ENCODE measurements at places on chromosomes 4 and X. TPM values are rescaled to one million over a fixed set of nuclear protein-coding genes. Genes with fewer than 3 reads are reported as not detected.

- DNase-seq, result no peak
These were observed 95.8 kb downstream of the UPRT start for GRCh38 chrX:75369721-75370120.

DNA sequence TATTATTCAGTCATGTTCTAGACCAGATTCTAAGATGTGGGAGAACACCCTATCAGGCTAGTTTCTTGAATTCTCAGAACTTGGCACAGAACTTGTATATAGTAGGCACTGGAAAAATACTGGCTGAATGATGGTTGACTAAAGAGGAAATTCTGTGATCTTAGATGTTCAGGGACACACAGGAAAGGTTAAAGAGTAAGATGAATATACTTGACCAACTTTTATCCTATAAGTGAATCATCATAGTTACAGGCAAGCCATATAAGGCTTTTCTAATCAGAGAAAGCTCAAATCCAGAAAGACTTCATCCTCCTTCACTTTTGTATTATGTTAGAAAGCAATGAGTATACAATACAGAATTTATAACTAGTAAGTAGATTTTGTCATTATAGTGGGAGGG lies 53.8 kb downstream of the SEPTIN11 start:
- DNase-seq, result no peak

DNA sequence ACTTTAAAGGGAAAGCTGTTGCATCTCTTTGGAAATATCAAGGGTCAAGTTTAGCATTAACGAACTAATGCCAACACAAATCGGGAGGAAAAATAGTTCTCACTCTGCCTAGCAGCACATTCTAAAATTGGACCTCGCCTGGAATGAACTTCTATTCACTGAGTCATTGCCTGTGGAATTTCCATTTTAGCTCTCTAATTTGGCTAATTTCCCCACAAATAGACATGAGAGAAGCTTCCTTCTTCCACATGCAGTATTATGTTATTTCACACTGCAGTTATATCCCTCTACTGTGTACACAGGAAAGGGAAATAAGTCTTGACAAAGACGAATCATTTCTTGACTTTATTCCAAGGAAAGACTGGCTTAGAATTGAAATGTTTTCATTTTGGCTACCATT lies 9.3 kb downstream of the ZXDA start:
- peak; percentile 5 for DNase-seq

- no peak for DNase-seq
These were observed 10.3 kb downstream of the ELOVL6 start for GRCh38 chr4:110188113-110188512.

DNA sequence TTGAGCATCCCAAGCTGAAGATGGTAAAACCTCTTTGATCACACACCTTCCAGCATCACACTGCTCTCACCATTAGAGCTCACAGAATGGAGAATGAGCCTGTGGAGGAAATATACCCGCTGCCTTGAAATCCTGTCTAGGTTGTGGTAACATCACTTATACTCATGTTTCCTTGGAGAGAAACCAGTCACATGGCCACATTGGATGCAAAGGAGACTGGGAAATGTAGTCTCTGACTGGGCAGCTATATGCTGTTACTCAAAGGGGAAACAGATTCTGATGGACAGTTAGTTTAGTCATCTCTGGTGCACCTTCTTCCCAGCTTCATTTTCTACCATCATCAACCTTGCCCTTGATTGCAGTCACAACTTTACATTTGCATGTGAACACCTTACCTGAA lies 286.3 kb downstream of the ANKRD50 start:
- no peak for DNase-seq

DNA sequence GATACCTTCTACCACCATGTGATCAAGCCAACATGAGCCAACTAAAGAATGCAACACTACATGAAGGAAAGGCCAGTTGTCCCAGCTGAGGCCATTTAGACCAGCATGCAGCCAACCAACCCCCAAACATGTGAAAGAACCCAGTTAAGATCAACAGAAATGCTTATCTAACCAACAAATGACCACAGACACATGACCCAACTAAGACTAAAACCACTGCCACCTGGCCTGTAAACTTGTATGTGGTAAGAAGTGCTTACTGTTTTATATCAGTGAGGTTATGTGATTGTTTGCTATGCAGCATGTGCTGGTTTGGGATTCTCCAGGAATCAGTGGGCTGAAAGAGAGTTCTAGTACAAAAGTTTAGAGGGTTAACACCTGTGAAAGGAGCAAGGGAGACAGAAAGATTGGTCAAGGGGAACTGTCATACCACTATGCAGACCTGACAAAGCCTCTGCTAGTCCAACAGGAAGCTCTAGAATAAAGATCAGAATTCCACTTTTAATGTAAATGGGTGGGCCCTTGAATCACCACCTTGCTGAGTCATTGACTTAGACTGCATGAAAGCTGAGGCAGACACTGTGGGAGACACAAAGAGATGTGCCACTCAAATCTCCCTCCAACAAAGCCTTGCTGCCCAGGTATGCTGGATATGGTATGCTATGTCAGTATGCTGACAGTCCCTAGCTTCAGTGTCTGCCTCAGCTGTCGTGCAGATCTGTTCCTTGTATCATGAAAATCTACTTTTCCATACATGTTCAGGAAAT lies 6.1 kb upstream of the SH3D19 start:
- DNase-seq, result no peak

DNA sequence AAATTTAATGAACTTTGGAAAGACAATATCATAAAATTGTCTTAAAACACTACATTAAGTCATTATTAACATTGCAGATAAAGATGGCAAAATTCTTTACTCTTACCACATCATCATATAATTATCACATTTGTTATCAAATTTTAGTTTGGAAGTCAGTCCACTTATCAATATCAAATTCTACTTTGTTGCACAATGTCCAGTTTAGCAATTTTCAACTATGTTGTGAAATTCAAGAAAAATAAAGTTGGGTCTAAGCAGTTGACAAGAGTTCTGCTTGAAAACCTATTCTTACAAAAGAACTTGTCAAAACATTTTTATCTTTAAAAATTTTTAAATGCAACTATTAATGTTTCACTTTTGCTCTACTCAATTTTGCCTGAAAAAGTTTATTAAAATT lies 44.7 kb upstream of the TET2 start:
- DNase-seq, result no peak

BEX5 gene
- not detected for total RNA-seq

GRCh38 chr4:107666134-107666533 lies 53.9 kb downstream of the PAPSS1 start:
- peak; percentile 58 for DNase-seq

DNA sequence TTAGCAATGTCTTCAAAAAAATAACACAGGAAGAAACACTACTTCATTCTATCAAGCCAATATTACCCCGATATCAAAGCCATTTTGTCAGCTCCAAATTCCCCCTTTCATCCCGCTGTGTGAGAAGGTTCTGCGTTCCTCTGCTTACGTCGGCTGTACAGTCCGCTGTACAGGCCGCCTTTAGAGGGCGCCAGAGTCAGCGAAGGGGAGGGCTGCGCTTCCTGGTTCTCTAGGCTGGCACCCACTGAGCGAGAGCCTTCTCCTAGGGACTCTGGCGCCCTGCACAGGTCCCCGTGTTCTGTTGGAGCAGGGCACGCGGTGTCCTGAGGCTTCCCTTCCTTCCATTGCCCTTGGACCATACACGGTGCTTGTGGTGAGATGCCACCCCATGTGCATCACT lies 25.3 kb upstream of the CT45A1 start:
- DNase-seq, result no peak

- DNase-seq, result no peak
These were observed 407.3 kb downstream of the MAPK10 start for GRCh38 chr4:85952528-85952927.

FRMD7 gene
- not detected for total RNA-seq

DNA sequence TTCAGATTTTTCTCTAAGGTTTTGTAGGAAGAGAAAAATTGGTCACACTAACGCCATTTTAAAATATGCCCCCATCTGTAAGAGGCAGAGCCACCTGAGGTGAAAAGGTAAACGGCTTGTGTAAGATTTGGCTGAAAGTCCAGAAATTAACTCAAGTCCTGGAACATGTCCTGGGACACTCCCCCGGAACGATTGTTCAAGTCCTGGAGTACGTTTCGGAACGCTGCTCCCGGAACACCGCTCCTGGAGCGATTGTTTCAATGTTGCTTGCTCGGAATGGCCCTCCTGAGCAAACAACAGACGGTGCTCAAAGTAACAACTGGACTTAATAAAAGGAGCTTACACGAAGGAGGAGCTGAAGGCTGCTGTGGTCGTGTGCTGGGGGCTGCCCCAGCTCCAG lies 796.5 kb upstream of the SLIT2 start:
- DNase-seq, result no peak

- DNase-seq, result peak; percentile 37
These were observed 77.3 kb upstream of the CLNK start for GRCh38 chr4:10761903-10762302.

NRK gene
- total RNA-seq, result not detected

- no peak for DNase-seq
These were observed 263.8 kb upstream of the IGFBP7 start for GRCh38 chr4:57373991-57374390.

ADH7 gene
- not detected for total RNA-seq

DNA sequence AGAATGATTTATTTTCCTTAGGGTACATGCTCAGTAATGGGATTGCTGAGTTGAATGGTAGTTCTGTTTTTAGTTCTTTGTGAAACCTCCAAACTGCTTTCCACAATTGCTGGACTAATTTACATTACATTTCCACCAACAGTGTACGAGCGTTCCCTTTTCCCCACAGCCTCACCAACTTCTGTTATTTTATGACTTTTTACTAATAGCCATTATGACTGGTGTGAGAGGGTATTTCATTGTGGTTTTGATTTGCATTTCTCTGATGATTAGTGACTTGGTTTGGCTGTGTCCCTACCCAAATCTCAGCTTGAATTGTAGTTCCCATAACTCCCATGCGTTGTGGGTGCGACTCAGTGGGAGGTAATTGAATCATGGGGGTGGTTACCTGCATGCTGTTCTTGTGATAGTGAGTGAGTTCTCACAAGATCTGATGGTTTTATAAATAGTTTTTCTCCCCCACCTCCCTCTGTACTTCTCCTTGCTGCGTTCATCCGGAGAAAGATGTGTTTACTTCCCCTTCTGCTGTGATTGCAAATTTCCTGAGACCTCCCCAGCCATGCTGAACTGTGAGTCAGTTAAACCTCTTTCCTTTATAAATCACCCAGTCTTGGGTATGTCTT lies 95.1 kb downstream of the GBA3 start:
- DNase-seq, result no peak

DNA sequence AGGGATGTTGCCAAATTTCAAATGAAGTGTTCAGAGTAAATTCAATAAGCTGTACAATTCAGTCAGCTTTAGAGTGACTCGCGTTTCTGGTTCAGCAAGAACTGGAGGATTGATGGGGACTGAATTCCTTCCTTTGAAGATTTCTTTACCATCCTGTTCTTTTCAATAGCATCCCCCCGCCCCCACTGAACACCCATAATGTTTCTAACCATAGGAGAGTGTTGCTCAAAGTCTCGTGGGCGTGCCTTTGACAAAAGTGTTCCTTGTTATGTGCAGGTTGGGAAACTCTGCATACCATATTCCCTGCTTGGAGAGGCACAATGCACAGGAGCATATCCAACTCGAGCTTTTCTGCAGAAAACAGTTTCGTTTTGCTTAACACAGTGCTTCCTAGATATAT lies 323.5 kb upstream of the CASK start:
- DNase-seq, result no peak

- DNase-seq, result no peak
These were observed 8.0 kb downstream of the CYP2U1 start for GRCh38 chr4:107939307-107939706.

GRCh38 chr4:123433976-123434375 lies 37.4 kb downstream of the SPRY1 start:
- no peak for DNase-seq
